ENCODE measurements at places on chromosomes 16 and 17. TPM values are rescaled to one million over a fixed set of nuclear protein-coding genes. Genes with fewer than 3 reads are reported as not detected.

Gene FN3K
- total RNA-seq = 16.1 TPM

Gene DNAJA2
- 56.5 TPM for total RNA-seq

Gene CD19
- 0.34 TPM for total RNA-seq

Gene CD300LG
- total RNA-seq = 6.8 TPM

Gene CD300H
- 1.1 TPM for total RNA-seq

Gene NAGLU
- 16.8 TPM for total RNA-seq

DNA sequence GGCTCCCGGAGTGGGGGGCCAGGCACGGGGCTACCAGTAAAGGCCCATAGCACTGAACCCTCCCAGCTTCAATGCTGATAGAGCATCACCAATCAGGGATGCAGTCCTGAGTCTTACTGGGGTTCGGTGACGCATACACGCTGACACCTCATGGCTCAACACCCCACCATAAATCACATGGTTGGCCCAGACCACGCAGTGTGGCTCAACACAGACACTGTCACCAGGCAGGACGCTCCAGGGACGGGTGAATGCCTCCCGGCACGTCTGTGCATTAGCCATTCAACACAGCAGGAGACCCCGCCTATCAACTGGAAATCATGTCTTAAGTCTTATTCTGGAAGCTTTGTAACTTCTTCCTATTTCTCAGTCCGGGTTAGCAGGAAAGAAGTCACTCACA is 35.0 kb downstream of the NECAB2 start:
- DNase-seq = no peak

DNA sequence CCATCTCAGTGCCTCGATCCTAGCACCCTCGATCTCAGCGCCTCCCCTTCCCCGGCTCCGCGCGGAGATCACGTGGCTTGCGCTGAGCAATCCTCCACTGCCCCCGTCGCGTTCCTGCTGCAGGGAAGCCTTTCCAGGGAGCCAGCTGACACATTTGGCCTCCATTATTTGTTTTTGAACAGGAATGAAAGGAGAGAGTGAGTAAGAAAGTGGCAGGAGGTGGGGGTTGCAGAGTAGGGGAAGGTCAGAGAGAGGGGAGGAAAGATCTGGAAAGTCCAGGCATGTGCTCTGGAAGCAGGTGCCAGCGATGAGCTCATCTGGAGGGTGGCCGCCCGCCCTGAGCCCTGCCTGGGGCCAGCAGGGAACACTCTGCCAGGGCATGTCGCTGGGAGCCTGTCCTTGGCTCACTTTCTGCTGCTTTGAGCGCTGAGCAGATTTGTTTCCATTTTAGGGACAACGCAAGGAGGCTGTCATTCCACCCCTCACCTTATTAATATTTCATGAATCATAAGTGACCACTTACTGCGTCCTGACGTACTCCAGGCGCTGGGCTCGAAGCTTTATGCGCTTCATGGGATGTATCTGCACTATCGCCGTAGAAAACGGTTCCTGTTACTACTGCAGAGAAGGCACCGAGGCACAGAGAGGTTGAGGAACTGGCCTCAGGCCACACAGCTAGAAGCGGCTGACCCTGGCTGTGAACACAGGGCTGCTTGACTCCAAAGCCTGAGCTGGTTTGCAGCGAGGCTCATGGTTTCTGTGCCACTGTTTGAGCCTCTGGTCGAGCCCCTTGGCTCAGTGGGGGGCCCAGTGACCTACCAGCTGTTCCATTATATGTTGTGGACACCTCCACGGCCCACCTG is 283.1 kb downstream of the SEC14L1 start:
- DNase-seq = peak; percentile 85

- no peak for DNase-seq
Measured at GRCh38 chr17:4527566-4528125, 27.5 kb downstream of the MYBBP1A start.

DNA sequence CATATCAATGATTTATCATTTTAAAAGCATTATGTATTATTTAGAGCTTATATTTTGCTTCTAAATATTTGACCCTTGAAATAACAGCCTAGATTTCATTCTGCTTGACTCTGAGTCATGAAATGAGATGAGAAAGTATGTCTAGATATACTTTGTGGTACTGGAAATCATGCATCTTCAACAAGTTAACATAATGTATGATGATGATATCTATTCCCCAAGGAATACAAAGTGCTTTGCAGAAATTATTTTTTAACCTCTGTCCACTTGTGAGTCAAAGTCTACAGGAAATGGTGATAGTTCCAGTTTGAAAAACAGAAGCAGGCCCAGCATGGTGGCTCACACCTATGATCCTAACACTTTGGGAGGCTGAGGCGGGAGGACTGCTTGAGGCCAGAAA is 36.1 kb downstream of the GOSR1 start:
- no peak for DNase-seq

DNA sequence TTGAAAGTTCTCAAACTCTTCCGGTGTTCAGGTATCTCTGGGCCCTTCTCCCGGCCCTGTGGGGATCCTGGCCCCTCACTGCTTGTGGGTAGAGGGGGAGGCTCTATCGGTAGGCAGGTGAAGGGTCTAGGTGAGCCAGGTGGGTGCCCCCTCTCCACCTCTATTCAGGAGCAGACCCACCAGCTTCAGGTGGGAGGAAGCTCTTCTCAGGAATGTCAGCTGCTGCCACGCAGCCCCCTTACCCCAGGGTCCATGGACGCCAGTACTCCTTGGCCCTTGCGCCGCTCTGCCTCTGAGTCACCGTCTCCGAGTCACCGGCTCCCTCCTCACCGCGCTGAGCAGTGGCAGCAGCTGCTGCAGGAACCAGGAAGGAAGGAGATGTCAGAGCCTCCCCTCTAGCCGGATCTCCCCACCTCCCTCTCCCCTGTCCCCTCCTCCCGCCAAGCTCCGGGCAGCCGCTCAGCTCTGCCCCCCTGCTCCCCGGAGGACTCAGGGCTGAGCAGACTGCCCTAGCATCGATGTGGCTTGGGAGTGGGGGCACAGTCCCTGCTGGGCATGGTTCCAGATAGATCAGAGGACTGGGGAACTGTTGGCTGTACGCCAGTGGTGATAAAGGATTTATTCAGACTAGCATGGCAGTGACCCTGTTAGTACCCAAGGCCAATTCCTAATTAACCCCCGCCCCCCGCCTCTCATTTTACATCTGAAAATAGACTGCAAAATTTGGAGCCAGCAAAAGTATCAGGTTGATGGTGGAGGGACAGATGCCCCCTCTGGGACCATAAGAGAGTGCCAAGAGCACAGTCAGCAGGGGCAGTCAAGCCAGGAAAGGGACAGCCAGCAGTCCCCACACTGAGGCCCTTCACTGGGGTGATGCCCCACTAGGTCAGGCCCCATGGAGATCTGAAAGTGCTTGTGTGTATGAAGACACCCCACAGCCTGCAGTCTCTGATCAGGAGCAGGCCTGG is at the start of gene OSBPL7:
OSBPL7 (minus strand) TSS at position 371 of the 968 bp plus-strand sequence. CDS start 1,516 bp downstream, outside the sequence.
- DNase-seq = peak; percentile 88

DNA sequence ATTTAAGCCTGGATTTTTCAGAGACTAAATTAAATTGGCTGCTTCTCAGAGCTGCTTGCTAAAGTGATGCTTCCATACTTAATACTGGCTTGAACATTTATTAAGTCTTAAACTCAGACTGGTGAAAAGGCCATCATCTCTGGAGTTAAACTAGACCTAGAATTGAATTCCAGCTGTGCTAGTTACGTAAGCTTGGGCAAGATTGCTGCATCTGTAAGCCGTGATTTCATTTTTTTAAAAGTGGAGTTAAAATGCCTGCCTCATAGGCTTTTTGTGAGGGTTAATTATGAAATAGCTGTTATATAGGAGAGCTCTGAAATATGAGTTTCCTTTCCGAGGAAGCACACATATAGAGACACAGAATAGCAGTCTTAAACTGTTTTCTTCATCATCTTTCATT is 84.7 kb downstream of the VAT1L start:
- peak; percentile 45 for DNase-seq

DNA sequence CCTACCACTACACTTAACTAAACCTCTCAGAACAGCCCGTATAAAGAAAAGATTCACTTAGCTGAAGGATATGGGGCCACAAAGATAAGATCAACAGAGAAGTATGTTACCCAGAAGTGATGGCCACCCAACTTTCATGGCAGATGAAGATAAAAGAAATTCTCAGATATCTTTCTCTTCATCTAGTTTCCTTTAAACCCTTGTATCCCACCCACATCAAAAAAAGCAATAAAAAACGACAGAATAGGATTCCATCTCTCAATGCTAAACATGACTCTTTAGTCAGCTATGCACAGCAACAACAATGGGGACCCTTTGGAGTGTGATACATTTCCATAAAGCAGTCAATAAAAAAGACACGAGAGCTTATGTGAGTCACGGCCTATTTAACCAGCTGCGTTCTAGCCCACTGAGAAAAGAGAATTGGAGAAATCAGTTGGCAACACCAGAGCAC is 86.6 kb downstream of the SNX11 start:
- DNase-seq = no peak

DNA sequence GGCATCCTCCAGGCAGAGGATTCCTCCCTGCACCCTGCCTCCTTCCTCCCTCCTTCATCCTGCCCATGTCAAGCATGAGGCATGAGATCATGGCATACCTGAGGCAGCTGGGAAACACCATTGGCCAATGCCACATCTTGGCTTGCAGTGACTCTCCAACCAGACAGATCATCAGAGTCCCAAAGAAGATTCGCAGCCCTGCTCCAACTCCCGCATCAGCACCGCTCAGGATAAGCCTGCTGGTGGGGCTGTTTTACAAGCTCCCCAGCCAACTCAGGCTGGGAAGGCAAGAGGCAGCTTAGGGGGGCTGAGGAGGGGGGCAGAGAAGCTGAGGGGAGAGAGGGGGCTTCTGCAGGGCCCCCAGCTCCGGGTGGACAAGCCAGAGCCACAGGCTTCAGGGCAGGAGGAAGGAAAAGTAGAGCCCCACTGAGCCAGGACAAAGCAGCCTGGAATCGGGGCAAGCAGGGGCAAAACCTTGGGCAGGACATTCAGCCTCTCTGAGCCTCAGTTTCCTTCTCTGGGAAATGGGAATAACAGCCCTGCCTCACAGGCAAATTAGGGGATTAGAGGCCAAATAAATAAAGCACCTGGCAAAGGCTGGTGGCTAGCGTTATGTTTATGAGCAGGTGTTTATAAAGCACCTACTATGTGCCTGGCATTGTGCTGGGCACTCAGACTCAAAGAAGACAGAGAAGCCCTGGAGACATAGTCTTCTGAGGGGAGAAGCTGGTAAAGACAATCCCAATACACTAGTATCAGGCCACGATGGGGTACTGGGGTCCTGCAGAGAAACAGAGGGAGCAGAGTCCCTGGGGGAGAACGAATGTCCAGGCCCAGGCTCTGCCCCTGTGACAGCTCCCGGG is 88.1 kb downstream of the GOSR1 start:
- DNase-seq = no peak

- DNase-seq = no peak
Measured at GRCh38 chr16:57169327-57169726, 16.5 kb downstream of the PSME3IP1 start.

DNA sequence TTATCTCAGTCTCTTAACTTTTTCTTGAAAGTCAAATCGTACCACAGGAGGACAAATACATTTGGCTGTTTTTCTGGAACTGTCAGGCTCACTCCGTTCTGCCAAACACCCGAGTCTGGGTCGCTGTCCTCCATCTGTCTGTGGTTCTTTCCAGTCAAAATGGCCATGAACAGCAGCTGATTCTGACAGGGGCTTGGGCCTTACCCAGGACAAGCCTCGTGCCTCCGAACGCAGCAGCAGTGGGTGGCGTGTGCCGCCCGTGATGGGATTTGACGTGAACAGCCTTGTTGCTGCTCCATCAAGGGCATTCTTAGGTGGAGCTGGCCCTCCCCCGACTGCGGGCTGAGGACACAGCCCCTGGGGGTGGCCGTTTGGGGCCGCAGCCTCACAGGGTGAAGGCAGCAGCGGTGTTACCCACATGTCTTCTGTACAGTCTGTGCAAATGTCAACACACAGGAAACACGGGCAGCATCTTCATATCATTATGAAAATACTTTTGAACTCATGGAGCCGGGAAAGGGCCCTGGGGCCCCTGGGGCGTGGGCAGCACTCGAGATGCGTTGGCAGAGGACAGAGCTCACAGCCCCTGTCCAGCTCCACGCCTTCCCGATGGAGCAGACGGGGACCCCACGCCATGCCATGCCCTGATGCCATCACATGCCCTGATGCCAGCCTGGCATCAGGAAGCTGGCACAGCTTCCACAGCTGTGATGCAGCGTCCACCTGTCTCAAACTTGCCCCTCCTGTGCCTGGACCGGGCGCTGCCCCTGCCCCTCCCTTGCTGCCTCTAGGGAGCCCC is 8.6 kb upstream of the ACSF3 start:
- DNase-seq = no peak

DNA sequence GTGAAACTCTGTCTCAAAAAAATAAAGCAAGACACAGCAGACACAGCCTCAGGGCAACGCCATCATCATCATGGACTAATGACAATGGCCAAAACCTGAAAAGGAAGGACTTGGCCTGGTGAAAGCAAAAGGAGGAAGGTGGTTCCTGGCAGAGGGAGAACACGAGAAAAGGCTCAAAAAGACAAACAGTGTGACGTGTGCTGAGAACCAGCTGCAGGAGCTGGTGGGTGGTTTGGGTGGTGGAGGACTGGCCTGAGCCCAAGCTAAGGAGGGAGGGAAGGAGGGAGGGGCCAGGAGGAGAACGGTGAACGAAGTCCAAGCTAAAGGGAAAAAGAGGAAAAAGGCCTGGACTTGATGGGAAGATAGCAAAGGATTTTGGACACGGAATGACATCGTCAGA is 85.1 kb downstream of the SLC39A11 start:
- DNase-seq = peak; percentile 49

GRCh38 chr17:81701288-81702071 is 1.7 kb upstream of the MRPL12 start:
- DNase-seq = no peak

GRCh38 chr17:855569-855968 is 73.4 kb downstream of the MRM3 start:
- no peak for DNase-seq

DNA sequence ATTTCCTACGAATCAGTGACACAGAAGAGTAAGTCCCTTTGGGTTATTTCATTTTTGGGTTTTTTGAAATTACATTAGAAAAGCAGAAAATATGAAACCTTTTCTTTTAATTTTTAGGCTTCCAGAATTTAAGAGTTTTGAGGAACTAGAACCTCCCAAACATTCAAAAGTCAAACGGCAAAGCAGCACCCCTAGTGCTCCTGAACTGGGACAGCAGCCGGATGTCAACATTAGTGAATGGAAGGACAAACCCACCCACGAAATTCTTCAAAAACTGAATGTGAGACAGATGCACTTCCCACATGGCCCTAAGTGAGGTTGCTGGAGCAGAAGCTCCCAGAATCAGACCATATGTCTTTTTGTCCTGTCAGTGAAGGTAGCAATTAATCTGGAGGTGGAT is 199.4 kb downstream of the PHKB start:
- DNase-seq = no peak

GRCh38 chr17:51873302-51873701 is 285.2 kb downstream of the CA10 start:
- DNase-seq = no peak

GRCh38 chr17:28686296-28686695 is 24.3 kb downstream of the SUPT6H start:
- no peak for DNase-seq

- peak; percentile 47 for DNase-seq
Measured at GRCh38 chr16:46673320-46674013, 15.5 kb downstream of the VPS35 start.
